Stromal cell of bone marrow (primary cell): ENCODE measurements at places on chromosomes 5 and 9.
A peak's percentile ranks its signal among the peaks of the same experiment; 100 is the strongest.

GRCh38 chr5:38071831-38072694 is 186.3 kb upstream of the EGFLAM start:
- no peak for DNase-seq

- no peak for DNase-seq
These were observed 73.6 kb downstream of the C9orf153 start for GRCh38 chr9:86185872-86186271.

- DNase-seq = no peak
These were observed 732 bp downstream of the SNAPC3 start for GRCh38 chr9:15423231-15423985.

DNA sequence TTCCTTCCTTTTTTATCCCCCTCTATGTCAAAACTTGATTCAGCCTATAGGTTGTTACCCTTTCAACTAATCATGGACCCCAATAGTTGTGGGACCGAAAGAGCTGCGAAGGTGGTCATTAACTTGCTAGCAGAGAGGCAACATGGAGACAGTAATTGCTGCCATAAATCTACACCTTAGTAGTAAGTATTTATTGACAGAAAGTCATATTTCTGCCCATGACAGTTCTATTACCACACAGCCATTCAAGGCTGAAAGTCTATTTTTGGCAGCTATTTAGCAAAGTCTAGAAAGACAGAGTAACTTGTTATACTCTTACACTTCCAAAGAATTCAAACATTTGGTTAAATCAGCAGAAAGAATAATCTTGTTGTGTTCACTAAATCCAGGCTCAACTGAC is 236.2 kb downstream of the PRELID2 start:
- DNase-seq = no peak

DNA sequence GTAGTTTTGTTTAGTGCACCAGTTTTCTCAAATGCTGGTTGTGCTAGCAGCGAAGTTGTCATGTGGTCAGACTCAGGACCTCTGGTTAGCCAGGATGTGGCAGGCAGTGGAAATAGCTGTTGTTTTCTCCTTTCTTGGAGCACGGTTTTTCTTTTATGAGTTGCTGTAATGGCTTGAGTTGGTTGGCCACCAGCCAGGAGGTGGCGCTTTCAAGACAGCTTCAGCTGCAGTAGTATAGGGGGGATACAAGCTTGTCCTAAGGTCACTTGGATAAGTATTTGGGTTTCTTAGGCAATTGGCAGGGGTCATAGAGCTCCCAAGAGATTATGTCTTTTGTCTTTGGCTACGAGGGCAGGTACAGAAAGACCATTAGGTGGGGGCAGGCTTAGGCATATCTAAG is 274.2 kb upstream of the TARS1 start:
- DNase-seq = no peak

DNA sequence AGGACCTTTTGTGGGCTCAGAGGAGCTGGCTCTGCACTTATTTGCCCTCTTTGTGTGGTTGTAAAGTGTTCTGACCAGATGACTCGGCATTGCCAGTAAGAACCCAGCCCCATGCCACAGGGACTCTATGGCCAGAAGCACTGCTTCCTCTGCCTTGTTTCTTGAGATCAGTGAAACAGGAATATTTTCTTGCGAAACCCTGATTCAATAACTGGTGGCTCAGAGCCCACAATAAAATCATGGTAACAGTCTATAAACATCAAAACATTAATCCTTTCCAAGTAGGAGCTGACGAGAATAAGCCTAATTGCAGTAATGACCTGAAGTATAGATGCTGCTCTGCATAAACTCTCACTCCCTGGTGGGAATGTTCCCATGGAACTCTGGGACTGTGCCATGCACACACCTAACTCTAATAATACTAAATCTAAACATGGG is 344.3 kb downstream of the ZNF608 start:
- DNase-seq = peak; percentile 65

GRCh38 chr9:124710766-124711165 is 60.3 kb downstream of the NR6A1 start:
- no peak for DNase-seq

DNA sequence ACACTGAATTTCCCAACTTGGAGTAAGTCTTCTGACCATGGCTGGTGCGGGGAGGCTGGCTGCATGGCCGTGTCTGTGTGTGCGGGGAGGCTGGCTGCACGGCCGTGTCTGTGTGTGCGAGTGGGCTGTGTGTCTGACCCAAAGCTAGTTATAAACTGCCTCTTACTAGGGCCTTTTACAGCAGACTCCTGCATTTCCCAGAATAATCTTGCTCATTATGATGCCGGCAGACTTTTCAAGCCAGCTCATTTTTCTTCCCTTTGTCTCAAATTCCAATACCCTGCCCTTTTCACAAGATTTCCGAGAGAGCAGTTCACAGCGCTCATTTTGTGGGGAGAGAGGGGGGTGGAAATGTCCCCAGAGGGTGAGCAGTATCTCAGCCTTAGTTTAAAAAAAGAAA is 470.7 kb upstream of the BRINP1 start:
- no peak for DNase-seq

DNA sequence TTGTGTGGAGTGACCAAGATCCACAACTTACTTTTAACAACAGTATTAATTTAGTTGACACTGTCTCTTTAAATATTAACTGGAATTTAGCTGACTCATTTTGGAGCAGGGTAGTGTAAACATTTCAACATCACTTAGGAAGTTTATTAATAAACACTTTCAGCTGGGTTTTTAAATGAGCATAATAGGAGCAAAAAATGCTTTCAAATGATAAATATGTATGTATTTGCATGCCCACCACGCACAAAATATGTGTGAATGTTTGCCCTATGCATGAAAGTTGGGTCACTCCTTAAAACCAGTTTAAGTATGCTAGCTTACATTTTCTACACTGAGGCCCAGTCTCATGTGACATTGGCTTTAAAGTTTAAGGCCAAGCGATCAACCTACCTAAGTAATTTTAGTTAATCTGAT is 2.9 kb downstream of the ZFAND5 start:
- peak; percentile 21 for DNase-seq

GRCh38 chr9:98866435-98867102 is 59.1 kb downstream of the GALNT12 start:
- no peak for DNase-seq

- DNase-seq = no peak
These were observed 138.4 kb upstream of the IER5L start for GRCh38 chr9:129316281-129317030.

DNA sequence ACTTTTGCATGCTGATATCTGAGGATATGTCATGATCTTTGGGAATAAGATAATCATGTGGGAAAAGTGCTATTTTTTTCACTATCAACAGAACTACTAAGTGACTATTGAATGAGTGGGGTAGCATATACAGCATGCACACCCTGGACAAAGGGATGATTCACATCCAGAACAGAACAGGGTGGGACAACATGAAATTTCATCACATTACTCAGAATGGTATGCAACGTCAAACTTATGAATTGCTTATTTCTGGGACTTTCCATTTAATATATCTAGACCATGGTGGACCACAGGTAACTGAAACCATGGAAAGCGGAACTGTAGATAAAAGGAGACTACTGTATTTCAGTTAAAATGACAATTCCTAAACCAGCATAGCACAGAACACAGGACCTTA is 370.0 kb downstream of the HINT1 start:
- DNase-seq = no peak

- peak; percentile 57 for DNase-seq
These were observed 1.1 kb downstream of the PRR7 start for GRCh38 chr5:177447611-177448243.

GRCh38 chr9:119181561-119181960 is 187.7 kb downstream of the BRINP1 start:
- DNase-seq = no peak
